ENCODE measurements at places on chromosomes 1 and 21.

DNA sequence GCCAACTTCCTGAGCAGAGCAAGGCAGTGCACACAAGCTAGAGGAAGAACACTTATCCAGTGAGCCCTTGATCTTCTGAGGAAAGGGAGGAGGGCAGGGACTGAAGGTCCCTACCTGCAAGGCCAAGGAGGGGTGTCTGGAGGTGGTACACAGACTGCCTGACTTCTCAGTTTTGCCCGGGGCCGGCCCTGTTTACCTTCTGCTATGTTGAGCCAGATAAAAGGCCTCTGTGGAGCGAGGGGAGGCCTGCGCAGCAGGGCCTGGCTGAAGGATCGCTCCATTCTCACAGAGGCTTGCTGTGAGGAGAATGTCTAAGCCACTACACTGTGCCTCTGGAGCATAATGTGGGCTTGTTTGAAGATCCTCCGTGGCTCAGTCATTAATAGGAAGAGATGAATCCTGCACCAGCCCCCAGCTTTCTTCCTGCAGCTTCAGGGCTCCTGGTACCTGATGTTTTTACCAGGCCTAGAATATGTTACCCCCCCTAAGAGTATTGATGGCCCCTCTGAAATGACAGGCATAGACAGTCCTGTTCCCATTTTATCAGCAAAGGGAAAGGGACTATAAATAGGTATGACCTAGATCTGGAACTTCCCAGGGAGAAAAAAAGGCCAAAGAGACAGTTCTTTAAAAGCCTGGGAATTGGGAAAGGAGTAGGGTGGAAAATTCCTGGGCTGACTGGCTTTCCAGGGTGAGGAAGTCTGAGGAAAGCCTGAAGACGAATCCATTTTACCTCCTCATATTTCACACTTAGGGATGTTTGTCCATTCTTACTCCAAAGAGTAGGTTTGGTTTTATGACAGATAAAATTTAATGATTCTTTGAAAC, 4.7 kb downstream of the POGK start:
- DNase-seq: no peak

GRCh38 chr1:65149351-65150107, 1.5 kb downstream of the AK4 start:
- no peak for DNase-seq

GRCh38 chr1:178536844-178537371, 24.0 kb downstream of the TEX35 start:
- peak; percentile 95 for DNase-seq

DNA sequence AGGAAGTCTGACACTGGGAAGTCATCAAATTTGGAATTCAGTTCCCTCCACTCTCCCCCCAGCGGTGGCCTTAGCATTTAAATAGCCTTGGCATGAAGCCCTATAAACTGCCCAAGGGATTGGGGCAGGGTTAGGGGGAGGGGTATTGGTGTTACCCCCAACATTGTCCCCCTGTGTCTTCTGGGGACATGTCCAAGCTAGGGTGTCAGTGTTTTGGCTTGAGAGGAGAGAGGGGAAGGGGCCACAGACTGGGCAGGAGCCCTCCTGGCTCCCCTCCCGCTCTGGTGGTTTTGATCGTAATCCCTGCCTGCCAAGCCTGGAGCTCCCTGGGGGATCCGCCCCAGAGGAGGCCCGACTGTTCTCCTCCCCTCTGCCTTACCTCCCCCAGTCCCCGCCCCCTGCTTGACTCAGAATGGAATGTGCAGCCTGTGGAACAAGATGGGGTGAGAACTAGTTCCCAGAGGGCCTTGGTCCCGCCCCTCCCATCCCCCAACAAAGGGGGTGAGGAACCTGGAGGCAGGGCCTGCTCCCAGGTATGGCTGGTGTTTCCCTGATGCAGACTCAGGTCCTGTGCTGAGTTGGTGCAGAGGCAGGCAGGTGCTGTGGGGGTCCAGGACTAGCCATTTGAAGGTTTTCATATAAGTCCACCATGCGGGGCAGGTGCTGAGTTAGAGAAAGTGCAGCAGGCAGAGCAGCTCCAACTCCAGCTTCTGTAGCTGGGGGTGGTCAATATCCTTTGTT, 7.4 kb downstream of the SOX13 start:
- peak; percentile 50 for DNase-seq

- DNase-seq: no peak
Observed at GRCh38 chr1:99548943-99549605, 96.8 kb upstream of the PALMD start.

- no peak for DNase-seq
Observed at GRCh38 chr1:162217706-162218105, 148.2 kb downstream of the NOS1AP start.

GRCh38 chr1:6234502-6235295, 1.1 kb downstream of the ICMT start:
- no peak for DNase-seq

- DNase-seq: no peak
Observed at GRCh38 chr1:151493042-151493441, 18.1 kb upstream of the CGN start.

DNA sequence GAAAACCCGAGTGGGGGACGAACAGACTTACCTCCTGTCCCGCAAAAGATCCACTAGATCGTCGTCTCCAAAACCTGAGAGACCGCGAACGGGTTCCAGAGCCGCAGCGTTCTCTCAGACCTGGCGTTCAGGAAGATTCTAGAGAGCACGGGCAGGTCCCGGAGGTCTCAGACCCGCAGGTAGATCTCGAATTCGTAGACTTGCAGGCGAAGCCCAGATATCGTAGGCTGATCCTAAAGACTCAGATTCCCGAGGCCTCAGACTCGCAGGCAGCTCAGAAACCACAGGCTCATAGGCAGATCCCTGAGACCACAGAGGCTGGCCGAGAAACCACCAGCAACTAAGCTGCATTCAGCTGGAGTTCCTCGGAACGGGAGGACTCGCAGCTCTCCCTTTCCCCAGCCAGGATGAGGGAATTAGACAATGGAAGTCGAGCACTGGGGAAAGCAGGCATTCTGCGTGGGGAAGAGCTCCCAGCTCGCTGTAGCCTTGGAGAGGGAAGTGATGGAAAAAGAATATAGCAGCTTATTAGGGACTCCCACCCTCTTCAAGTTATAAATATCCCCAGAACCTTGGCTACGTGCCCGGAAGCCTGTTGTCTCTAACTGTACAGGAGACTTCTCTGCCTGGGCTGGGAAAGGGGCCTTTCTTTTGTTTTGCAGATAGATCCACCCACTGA, at the start of gene ZNF436:
Gene ZNF436, minus strand, starts transcription at position 502 of the 679 bp plus-strand sequence. CDS start 1,831 bp downstream, outside the sequence.
- DNase-seq: peak; percentile 70

- no peak for DNase-seq
Observed at GRCh38 chr1:105874621-105875020, 1181.9 kb upstream of the PRMT6 start.

DNA sequence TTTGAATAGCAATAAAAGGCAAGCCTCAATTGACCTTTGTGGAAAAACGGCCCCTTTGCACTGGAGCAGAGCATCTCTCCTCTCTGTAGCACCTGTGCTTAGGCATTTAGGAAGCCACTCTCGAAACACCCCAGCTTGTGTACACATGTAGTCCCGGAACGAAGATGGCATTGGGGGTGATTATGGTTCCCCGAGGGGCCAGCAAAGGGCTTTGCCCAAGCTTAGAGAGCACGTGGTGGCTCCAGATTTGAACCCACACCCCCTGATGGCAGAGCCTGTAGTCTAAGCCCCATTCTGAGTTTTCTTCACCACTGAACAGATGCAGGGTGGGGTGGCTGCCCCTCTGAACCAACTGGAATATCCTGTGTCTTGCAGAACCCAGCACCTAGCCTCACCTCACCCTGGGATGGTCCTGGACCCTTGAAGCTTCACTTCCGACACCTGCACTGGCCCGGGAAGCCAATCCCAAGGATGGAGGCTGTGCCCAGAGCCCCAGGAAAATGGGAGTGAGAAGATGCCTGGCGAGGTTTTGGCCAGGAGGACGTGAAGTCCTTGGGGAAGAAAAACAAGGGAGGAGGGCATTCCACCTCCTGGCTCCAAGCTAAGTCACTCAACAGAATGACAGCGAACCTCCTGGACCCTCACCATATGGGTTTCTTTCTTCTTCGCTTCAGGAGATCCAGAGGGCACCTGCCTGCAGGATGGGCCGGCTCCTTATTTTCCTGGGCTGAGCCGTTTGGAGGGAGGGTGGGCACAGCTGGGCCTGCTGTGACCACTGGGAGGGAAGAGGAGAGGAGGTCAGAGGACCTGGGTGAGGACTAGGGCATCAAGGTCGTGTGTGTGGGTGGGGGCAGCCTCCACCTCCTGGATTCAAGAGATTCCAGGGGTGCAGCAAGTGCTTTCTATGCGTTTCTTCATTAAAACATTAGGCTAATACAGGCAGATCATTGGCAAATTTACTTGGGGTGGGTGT, 37.7 kb downstream of the IGFN1 start:
- no peak for DNase-seq

DNA sequence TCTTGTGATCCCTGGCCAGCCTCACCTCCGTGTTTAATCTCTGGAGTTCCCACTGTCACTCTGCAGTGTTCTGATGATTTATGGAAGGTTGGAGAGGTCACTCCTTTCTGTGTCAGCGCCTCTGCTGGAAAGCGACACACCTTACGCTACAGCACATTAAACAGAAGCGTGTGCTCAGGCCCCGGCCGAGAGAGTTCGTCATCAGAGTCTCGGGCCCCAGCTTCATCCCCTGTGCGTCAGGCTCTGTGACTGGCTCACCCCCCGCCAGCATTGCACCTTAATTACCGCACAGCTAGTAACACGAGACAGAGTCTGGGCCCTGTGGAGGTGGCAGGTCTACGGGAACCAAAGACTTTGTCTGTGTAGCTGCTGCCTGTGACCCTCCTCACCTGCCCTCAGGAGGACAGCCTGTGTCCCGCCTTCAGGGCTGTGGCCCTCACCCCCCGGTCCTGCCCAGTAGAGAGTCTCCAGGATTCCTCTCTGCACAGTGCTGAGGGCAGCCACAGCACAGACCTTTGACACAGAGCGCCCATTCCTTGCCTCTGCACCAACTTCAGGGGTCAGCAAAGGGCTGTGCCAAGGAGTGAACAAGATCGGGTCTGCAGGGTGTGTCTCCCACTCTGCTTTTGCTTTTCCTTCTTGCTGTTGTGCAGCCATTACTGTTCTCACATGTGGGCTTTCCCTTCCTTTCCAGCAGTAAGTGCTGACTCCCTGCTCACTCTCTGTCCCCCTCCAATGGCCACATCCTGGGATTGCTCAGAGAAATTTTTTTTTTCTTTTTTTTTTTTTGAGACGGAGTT, 157.6 kb downstream of the PGBD5 start:
- DNase-seq: peak; percentile 56
